T follicular helper cell (primary cell): ENCODE measurements at places on chromosomes 4 and X.

DNA sequence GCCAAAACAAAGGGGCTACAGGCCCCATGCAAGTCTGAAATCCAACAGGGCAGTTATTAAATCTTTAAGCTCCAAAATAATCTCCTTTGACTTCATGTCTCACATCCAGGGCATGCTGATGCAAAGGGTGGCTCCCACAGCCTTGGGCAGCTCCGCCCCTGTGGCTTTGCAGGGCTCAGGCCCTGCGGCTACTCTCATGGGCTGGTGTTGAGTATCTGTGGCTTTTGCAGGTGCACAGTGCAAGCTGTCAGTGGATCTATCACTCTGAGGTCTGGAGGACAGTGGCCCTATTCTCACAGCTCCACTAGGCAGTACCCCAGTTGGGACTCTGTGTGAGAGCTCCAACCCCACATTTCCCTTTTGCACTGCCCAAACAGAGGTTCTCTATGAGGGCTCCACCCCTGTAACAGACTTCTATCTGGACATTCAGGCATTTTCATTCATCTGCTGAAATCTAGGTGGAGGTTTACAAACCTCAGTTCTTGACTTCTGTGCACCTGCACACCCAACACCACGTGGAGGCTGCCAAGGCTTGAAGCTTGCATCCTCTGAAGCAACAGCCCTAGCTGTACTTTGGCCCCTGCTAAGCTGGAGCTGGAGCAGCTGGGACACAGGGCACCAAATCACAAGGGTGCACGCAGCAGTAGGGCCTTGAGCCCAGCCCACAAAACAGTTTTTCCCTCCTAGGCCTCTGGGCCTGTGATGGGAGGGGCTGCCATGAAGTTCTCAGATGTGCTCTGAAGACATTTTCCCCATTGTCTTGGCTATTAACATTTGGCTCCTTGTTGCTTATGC, 154.8 kb upstream of the PDE5A start:
- DNase-seq = no peak

DNA sequence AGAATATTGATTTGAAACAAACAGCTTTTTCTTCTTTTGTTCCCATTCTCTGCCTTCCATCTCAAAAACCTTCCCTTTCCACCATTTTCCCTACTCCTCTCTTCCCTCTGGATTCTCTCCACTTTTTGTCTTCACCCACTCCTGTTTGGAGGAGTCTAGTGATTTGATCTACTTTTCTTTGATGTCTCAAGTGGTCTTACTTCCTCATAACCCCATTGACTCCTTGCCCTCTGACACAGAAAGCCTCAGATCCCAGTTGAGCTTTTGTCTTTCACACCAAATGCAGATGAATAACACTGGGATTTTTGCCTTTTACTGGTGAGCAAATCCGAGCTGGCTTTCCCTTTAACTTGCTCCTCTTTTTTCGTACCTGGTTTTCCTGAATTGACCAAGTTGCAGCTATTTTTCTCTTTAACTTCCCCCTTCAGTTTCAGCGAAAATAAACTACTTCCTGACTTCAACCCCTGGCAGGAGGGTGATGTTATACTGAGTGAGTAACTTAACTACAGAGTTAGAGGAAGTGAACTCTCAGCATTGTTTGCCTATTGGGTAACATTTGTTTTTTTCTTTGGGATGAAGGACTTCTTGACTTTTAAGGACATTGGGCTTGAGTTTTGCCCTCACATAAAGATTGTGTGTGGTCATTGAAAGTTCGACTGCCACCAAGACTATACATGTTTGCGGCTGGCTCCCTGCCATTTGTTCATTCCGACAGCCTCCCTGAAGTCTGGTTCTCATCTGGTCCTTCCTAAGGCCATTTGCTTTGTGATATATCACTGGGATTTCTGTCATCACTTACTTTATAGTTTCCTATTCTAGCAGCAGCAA, 392.8 kb upstream of the NR3C2 start:
- no peak for DNase-seq

DNA sequence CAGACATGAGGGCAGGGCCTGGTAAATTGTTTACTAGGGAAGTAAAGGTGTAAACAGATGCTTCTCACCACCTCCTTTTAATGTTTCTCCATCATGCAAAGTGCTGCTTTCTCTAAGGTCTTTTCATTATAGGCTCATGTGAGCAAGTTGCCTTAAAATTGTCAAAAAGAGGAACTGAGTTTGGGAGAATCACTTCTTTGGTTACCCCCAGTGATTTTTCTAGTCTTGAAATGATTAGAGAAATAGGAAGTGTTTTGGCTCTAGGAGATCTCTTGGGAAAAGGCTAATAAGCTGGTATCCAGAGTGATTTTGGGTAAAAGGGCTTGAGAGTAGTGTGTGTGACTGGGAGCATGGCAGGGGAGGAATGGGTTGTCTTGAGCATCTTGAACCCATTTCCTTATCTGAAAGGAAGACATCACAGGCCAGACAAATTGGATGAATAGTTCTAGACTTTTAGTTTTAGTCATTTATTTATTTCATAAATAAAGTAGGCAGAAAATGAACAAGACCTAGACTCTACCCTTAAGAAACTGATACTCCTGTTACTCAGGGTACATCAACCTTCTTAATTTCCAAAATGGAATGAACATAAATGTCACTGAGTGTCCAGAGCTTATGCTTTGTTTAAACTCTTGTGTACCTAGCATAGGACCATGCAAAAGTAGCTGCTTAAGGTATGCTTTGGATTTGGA, 14.2 kb downstream of the GRPR start:
- DNase-seq = no peak

DNA sequence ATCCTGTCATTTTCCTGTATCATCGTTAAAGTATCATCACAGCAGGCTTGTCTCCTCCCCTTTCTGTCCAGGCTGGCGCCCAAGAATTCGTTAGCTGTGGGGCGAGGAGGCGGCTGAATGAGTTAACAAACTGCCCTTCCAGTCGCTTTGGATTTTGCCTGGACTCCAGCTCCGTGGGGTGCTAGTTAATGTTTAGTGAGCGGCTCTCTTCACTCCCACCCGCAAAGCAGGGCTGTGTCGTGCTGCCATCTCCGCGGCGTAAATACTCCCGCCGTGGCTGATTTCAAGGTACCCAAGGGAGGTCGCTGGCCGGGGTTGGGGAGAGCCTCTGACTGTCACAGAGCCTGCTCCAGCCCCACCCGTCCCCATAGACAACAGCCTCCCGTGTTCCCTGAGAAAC, 44.9 kb upstream of the SPRY1 start:
- DNase-seq = no peak

DNA sequence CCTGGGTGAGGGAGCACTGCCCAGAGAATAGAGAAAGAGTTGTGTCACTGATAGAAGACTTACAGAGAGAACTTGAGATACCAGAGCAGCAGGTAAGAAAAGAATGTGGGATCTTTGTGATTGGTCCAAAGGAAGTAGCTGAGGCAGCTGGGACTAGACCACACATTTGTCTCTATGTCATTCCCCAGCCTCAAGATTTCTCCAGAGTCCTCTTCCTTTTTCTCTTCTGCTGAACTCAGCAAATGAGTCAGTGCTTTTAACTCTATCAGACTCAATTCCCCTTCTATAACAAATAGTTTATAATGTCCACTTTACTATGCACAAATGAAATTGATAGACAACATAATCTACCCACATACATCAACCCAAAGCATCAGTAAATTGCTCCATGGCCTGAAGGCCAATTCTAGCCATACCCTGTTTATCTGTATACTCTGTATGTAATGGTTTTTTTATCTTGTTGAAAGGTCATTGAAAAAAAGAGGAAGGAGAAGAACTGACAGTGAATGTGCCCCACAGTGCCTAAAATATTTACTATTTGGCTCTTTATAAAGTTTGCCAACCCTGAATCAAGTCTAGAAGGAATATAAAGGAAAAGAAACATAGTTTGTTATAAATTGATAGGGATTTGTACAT, 38.2 kb downstream of the ETDC start:
- no peak for DNase-seq

DNA sequence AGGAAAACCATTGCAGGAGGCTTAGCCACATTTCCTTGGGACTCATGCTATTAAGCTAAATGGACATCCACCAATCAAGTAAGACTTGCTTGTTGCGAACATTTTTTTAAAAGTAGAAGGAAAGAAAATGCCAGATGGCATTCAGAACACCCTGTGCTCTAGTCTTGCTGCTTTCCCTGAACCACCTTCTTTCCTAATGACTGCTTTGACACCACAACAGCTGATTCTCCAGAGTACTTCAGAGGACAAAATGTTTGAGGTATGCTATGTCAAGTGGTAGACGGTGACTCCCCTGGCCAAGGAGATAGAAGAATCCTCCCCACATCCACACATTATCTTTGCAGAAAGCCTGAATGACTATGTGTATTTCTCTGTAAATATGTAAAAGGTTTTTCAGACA, 65.4 kb downstream of the ANK2 start:
- no peak for DNase-seq

GRCh38 chr4:25154594-25155265, 5.5 kb downstream of the SEPSECS start:
- DNase-seq = no peak

GRCh38 chr4:186092296-186092695, 12.2 kb upstream of the FAM149A start:
- DNase-seq = no peak

DNA sequence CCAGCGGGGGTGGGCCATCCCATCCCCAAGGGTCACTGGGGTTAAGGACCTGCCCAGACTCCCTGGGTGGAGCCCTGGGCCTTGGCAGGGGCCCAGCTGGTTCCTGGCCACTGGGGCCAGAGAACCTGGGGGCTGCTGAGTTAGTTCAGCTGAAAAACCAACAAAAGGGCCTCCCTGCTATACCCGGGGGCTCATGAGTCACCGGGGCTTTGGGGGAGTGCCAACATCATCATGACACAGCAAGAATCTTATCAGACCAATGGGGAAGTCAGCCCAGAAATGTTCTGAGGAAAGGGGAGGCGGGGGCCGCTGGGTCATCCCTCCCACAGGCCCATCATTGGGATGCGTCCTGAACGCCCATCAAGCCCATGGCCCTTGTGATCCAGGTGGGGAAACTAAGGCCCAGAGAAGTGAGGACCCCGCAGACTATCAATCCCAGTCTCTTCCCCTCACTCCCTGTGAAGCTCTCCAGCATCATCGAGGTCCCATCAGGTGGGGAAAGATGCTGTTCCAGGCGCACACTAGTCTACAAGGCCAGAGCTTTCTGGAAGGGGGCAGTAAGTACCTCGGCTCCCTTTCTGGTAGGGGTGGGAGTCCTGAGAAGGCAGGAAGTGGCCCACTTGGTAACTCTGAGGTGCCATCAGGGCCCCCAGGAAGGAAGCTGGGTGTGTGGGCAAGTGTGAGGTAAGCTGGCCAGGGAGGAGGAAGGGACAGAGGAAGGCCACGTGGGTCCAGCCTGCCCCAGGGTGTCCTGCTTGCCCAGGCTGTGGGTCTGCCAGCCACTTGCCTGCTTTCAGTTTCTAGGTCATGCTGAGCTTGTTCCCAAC, 4.5 kb downstream of the G6PD start:
- DNase-seq = no peak

GRCh38 chrX:115493015-115493414, 68.0 kb upstream of the PLS3 start:
- DNase-seq = no peak

DNA sequence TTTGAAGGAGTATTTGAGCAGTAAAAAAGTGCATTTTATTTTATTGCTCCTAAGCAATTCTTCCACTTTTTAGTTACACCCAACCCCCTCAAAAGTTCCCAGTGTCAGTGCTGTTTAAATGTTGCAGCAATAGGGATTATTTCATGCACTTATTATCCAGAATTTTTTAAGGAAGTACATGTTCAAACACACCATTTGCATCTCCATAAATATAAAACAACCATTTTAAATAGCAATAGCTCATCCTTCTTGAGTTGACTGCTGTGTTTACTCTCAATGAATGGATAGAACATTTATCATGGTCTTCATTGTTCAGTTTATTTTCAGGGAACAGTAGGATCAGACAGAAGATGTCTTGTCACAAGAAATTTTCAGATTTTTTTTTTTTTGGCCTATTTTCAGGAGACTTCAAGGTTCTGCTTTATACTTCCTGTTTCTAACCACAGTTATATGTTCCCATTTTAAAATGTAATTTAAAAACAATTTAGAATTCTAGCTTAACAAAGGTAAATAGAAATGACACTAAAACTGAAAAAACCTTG, 171.9 kb downstream of the TMA16 start:
- no peak for DNase-seq

DNA sequence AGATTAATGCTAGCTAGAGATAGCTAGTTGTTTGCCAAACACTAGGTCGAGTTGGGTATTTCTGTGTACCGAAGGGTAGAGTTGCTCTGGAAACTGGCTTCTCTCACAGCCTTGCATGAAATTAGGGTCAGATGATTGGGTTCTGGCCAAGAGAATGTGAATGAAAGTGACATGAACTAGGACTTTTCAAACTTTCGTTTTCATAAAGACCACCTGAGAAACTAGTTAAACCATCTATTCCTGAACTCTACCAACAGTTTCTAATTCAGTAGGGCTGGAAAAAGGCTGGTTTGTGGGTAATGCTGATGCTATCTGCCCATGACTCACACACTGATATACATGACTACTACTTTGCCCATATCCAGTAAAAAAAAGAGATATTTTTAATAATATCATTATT, 157.6 kb downstream of the GASK1B start:
- no peak for DNase-seq

DNA sequence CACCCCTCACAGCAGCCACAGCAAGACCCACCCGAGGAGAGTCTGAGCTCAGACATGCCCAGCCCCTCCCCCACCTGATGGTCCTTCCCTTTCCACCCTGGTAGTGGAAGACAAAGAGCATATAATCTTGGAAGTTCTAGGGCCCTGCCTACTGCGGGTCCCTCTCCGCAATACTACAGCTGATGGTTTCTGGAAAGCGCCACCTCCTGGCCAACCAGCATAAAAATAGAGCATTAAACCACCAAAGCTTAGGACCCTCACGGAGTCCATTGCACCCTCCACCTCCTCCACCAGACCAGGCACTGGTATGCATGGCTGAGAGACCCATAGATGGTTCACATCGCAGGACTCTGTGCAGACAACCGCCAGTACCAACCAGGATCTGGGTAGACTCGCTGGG, 78.2 kb downstream of the SH3BGRL start:
- DNase-seq = no peak

DNA sequence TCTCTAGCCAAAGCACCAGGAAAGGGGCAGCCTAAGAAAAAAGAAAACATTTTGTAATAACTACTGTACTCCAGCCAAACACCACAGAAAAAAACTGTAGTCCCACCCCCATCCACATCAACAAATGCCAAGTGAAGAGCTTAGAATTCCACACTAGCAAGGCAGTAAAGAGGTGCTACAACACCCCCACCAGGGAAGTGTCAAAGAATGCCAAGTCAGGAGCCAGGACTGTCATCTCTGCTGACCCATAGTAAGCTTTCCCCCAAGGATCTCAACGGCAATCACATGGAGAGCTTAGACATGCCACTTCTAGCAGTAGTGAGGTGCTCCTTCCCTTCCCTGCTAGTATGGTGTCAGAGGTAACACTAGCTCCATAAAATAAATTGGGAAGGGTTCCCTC, 34.4 kb upstream of the CCDC160 start:
- no peak for DNase-seq
